ENCODE measurements at places on chromosomes 11 and 22.

GRCh38 chr11:17544181-17544622 lies at the start of gene USH1C:
USH1C (minus strand) TSS chr11:17544416; CDS start chr11:17544307, 109 bp downstream.
- peak; percentile 20 for DNase-seq

DNA sequence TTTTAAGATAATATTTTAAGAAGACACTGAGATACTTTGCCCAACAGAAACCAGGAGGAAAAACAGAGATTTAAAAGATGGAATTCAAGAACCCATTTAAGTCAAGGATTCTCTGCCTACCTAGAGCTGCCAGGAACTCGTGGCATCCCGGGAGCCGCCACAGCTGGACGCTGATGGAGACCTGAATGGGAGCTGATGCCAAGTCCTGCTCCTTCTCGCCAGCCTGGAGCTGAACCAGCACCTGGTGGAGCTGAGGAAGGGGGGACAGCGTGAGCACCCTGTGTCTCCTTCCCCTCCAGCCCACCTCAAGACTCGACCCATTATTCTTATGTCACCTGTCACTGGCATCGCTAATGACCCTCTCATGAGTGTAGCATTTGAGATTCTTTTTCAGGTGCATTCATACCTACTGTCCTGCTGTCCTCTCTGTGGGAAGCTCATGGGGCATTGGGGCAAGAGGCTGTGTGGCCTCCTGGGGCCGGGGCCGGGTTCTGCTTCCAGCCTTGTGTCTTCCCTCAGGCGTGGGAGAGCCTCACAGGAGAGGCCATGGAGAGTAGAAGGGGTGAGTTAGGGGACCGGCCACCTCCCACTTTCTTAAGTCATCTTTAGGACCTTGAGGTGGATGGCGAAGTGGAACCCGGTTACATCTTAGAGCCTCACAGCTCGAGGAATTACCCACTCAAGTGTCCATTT lies 70.8 kb upstream of the PITPNB start:
- no peak for DNase-seq

GRCh38 chr11:75981546-75981945 lies 166.5 kb downstream of the UVRAG start:
- no peak for DNase-seq

DNA sequence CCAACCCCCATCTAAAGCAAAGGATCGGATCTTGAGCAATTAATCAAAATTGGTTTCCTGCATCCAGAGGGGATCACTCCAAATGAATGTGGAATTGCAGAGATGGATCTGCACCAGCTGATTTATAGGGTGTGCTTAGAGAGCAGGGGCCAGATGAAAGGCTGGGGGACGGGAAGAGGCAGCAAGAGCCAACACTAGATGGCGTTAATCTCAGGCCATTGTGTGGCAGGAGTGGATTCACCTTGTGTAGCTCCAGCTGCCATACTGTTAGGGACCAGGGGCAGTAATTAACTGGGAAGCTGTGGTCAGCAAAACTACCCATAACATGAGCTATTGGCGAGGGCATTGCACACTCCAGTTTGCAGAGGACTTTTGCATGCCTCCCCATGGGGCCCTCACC lies 35.6 kb downstream of the SERPINH1 start:
- no peak for DNase-seq

DNA sequence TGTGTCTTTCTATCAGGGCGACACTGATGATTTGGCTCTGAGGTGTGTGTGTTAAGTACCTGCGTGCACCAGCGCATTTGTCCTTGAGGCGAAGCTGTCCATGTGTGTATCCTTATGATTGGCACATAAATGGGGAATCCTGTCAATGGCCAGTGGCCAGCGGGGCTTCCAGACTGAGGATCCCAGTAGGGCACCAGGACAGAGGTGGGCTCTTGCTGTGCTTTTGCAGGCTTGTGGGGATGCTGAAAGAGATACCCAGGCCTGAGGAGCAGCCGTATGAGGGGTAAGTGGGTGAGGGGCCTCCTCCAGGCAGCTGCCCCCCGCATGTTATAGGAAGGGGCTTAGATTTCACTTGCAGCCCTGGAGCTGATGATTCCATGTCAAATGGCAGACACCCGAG lies 156.8 kb downstream of the ST3GAL4 start:
- no peak for DNase-seq

GRCh38 chr22:22720724-22721261 lies 76.4 kb downstream of the GGTLC2 start:
- DNase-seq: no peak

DNA sequence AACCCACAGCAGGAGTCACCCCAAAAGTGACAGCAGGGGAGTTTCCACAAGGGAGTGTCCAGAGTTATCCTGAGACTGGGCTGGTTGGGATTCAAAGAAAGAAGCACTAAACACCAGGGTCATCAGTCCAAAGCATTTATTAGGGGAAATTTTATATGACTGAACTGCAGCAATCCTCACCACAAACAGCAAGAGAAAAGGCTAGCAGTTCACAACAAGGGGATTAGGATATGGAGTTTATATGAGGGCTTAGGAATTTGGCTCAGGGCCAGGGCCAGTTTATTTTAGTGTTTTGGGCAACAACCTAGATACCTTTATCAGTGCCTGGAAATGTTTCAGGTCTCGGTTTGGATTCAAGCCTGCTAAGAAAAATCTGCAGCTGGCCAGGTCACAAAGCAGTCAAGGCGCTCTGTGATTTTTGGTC lies 4.6 kb upstream of the TMEM126A start:
- no peak for DNase-seq

DNA sequence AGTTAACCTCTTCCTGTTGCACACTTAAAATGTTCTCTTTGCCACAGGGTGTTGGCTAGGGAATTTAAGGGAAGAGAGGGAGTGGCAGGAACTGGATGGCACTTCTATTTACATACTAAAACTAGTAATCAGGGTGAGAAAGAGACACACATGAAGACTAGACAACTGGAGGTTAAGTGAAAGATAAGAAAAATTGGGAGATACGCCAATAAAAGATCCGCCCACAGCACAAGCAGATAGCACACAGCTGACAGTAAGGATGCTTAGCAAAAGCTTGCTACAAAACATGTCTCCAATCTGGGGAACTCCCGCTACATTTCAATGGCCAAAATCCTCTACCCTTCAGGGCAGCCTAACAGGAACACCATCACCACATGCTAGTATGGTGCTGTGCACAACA lies 12.8 kb downstream of the CPSF7 start:
- DNase-seq: no peak

- no peak for DNase-seq
Measured at GRCh38 chr11:46541593-46542371, 52.0 kb downstream of the AMBRA1 start.

GRCh38 chr22:25702571-25703167 lies 39.3 kb upstream of the MYO18B start:
- peak; percentile 71 for DNase-seq

GRCh38 chr11:97163631-97164191 lies 773.9 kb downstream of the JRKL start:
- DNase-seq: no peak

- DNase-seq: peak; percentile 3
Measured at GRCh38 chr11:27722117-27722952, 22.1 kb upstream of the BDNF start.

GRCh38 chr11:96622026-96622634 lies 232.3 kb downstream of the JRKL start:
- DNase-seq: no peak

- DNase-seq: no peak
Measured at GRCh38 chr11:112221274-112221835, 4.9 kb upstream of the PTS start.

DNA sequence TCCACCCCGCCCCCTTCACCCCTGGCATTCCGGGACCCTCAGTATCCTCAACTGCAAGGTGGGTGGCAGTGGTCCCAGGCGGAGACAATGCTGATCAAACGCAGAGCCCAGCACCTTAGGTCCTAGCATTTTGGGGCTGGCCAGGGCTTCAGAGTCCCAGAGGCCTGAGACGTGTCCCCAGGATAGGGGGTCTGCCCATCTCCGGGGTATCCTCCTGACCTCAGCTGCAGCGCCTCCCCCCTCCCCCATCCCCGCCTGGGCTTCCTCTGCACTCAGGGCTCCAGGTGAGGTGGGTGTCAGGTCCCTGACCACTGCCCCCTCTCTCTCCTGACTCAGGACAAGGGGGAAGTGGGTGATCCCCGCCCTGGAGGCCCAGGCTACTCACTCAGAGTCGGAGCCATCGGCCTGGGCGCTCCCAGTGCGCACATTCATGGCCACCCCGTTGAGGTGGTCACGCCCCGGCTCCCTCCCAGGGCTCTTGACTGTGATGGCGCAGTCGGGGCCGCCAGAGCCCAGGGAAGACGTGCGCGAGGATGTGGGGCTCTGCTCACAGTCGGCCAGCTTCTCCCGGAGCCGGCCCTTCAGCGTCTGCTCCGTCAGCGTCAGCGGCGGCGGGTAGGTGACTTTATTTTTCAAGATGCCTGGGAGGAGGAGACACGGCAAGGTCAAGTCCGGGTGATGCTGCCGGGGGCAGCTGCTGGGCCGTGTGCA lies 28.3 kb downstream of the TRMU start:
- no peak for DNase-seq
